Foreskin fibroblast (primary cell): ENCODE measurements at places on chromosomes 1 and 21.
A peak's percentile ranks its signal among the peaks of the same experiment; 100 is the strongest.

DNA sequence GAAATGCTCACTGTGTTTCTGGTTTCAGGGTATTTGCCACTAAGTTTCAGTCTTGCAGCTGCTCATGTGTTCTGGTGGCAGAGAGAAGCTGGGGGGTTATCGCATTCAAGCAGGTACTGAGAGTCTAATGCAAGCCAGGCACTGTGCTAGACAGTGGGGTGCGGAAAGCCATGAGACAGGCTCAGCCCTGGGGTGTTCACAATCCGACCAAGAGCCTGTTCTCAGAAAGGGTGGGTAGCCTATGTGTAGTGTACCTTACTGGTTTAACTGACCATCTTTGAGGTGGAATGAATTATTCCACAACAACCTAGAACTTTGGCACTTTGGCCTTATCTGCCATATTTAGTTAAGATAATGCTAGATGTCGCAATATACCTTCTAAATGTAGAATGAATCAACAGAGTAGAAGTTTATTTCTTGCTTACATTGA is 55.3 kb upstream of the ROR1 start:
- no peak for DNase-seq

DNA sequence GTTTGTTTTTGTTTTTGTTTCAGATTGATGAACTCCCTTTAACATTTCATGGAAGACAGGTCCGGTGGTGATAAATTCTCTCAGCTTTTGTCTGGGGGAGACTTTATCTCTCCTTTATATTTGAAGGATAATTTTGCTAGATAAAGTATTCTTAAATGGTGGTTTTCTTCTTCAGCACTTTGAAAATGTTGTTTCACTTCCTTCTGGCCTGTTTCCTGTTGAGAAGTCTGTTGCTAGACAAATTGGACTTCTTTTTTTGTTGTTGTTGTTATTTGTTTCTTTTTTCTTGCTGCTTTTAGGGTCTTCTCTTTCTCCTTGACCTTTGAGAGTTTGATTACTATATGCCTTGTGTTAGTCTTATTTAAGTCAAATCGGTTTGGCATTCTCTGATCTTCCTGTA is 50.8 kb downstream of the CRP start:
- no peak for DNase-seq

DNA sequence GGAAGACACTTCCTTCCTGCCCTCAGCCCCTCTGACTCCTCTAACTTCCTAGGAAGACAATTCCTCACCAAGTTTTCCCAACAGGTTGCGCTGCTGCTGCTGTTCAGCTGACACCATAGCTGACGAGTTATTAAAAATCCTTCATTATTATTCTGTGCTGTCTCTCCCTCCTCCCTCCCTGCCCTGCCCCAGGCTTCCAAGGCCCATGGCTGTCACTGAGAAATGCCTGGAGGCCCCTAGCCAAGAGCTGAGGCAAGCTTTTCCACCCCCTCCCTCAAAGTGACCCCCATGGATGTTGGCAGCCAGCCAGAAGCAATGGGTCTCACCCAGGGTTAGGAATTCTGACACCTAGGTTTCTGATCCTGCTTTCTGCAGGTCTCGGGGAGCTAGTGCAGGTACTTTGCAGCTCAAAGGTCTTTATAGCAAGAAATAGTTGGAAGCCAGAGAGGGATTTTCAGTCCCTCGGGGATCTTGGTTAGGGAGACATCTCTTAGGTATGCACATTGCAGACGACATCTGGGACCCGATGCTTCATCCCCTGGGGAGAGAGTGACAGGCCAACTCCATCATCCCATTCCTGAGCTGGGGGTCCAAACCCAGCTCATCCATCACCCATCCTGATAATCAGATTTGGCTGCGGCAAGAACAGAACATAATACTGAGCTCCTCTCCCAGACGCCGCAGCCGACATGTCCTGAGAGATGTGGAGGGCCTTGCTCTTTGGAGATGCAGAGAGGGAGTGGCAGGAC is 65.0 kb downstream of the KIRREL1 start:
- no peak for DNase-seq

- DNase-seq = no peak
Observed at GRCh38 chr21:27067226-27067625, 100.3 kb upstream of the ADAMTS5 start.

GRCh38 chr1:212975111-212975918 is 25.0 kb downstream of the VASH2 start:
- DNase-seq = peak; percentile 35

DNA sequence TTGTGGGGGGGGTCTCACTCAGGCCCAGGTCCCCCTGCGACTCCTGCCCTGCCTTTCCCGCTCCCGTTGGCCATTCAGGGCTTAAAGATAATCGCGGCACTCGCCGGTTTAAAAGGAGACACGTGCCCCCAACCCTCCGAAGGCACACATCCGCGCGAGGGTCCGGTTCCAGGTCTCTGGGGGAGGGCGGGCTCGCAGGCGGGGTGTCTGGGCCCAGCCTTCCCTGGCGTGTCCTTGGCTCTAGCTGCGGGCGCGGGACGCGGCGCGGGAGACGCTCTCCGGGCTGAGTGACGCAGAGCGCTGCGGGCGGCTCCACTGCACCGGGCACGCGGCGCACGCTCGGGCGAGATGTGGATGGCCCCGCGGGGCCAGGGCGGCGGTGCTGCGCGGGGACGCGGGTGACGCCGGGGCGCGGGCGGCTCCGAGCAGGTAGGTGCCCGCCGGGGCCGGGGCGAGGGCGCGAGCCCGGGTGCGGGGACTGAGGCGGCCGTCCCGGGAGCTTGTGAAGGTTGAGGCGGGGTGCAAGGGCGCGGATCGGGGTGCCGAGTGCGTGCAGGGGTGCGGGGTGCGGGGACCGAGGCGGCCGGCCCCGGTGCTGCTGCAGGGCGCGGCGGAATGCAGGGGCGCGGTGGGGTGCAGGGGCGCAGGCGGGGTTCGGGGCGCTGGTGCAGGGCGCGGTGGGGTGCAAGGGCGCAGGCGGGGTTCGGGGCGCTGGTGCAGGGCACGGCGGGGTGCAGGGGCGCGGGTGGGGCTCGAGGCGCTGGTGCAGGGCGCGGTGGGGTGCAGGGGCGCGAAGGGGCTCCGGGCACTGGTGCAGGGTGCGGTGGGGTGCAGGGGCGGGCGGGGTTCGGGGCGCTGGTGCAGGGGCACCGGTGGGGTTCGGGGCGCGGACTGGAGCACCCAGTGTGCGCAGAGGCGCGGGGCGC is 3.3 kb upstream of the TRPM2 start:
- no peak for DNase-seq

- peak; percentile 15 for DNase-seq
Observed at GRCh38 chr1:223341121-223341520, 22.9 kb downstream of the SUSD4 start.

DNA sequence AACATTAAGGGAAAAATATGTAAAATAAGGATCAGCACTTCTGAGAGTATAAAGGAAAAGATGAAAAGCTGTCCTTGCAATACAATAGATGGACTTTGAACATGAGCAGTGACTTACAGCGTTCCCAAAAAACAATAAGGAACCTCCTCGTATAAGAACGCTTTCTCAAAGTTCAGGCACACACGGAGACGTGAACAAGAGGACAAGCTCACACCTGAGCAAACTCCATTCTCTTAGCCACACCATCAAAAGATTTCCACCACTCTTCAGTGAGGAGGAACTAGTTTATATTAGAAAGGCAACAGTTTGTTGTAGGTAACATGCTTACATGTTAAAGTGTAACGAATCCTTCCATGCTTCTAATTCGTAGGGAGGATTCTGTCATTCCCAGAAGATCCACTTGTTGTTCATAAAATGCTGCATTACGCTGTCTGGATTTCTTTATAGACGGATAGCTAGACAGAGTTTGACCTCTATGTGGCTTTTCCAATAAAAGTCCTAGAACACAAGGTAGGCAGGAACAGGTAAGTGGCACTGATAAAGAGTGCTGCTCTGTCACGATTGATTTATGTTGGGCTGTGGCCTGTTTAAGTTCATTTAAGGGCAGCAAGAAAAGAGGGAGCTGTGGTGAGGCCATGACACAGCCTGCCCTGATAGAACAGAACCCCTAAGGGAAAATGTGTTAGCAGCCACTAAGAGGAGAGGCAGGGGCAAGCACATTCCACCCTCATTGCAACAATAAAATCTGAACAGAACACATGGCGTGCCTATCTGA is 37.0 kb upstream of the ATP1A1 start:
- no peak for DNase-seq

DNA sequence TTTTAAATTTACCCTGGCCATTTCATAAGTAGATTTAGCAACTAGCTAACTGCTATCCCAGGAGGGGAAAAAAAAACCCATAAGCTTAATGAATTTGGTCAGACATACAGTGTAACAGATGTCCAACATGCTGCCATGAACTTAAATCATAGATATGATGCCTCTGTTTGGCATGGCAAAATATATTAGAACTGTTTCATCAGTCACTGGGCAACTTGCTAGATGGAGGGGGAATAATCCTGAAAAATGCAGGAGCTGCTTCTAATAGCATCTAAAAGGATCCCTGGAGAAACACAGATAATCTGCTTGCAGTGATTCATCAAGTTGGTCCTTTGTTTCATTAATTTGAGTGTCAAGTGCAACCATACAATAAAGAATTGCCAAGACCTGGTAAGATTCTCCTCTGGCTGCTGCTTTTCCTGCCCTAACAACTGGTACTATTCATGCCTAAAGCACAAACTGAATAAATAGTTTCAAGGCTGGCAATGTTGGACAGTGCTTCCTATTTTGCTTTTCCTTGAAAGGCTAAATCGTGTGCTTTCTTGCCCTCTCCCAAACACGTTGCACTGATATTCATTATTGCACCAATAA is 1.5 kb upstream of the ST6GALNAC5 start:
- no peak for DNase-seq

GRCh38 chr1:209662879-209663327 is 10.7 kb upstream of the LAMB3 start:
- DNase-seq = no peak

- no peak for DNase-seq
Observed at GRCh38 chr1:234729561-234730474, 119.8 kb upstream of the IRF2BP2 start.

- DNase-seq = peak; percentile 97
Observed at GRCh38 chr1:91583326-91583755, 82.7 kb downstream of the CDC7 start.

DNA sequence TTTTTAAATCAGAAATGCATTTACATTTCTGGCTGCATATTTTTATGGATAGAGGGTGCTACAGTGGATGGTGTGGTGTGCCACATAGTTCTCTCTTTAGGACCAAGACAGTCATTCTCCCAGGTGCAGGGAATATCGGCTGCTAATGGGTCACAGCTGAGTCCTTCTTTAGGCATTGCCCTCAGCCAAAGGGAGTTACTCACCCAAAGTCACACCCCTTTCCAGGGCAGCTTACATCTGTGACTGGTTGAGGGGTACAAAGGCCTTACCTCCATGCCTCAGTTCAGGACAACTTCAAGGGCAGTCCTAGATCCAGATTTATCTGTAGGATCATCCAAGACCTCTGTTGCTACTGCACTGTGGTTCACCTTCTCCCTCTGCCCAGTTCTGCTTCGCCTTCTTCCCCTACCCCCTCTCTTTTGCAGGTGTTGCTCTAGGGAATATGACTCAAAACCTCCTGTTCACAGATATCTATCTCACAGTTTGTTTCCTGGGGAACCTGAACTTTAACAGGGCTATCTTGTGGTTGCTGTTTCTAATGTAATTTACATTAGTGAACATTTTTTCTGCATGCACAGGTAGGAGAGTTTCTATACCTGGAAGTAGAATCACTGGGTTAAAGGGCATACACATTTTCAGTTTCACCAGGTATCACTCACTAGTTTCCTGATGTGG is 413.9 kb downstream of the RPS6KC1 start:
- no peak for DNase-seq

- DNase-seq = no peak
Observed at GRCh38 chr1:227661495-227661894, 73.6 kb downstream of the JMJD4 start.

- no peak for DNase-seq
Observed at GRCh38 chr1:206101351-206102045, 15.7 kb downstream of the AVPR1B start.

DNA sequence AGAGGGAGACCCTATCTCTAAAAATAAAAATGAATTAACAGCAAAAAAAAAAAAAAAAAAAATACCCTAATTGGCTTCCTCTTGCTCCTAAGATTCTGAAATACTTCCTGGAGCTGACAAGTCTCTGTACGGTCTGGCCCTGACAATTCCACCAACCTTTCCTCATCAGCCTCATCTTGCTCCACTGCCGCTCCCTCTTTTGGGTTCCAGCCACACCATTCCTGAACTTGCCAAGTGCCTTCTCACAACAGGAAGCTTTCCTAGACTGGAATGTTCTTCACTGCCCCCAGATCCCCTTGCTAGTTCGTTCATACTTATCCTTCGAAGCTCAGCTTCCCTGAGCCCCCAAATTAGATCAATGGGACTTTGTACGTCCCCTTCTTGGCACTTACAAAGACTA is 37.0 kb downstream of the AKNAD1 start:
- DNase-seq = no peak

GRCh38 chr1:3727042-3727824 is 25.0 kb upstream of the CCDC27 start:
- DNase-seq = no peak

DNA sequence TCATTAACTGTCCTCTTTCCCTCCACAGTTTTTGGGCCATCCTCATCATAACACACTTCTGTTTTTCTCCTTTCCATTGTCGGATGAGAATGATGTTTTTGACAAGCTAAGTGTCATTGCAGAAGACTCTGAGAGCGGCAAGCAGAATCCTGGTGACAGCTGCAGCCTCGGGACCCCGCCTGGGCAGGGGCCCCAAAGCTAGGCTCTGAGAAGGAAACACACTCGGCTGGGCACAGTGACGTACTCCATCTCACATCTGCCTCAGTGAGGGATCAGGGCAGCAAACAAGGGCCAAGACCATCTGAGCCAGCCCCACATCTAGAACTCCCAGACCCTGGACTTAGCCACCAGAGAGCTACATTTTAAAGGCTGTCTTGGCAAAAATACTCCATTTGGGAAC is 28.6 kb upstream of the IFNAR1 start:
- no peak for DNase-seq

DNA sequence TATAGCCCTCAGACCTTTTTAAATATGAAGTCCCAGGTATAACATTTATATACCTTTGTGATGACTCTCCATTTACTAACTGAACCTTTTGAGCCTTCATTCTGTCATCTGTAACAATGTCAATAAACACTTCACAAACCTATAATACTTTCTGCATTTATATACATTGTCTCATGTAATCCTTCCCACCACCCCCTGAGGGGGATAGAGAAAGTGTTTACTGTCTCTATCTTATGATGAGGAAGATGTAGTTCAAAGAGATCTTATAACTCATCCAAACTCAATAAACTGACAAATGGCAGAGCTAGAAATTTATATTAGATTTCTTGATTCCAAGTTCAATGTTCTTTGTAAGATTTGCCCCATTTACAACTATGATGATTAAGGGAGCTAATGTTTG is 48.3 kb upstream of the CR2 start:
- DNase-seq = no peak

- DNase-seq = no peak
Observed at GRCh38 chr1:203631946-203632345, 5.3 kb downstream of the ATP2B4 start.

- DNase-seq = no peak
Observed at GRCh38 chr1:28812669-28813468, 899 bp downstream of the OPRD1 start.

DNA sequence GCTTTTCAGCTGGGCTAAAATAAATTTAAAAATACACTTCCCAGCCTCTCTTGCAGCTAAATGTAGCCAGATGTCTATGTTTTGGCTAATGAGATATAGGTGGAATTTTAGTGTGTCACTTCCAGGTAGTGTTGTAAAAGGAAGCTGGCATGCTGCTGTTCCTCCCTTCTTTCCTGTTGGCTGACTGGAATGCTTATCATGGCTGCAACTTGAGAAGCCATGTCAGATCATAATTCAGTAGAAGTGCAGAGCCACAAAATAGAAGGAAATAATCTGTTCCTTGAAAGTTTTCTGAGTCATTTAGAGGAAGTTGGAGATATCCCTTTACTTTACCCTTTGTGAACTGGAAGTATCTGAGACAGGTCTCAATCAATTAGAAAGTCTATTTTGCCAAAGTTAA is 10.9 kb upstream of the RBM15 start:
- DNase-seq = no peak
